Retinal pigment epithelial cell (primary cell): ENCODE measurements at places on chromosomes 11 and 22.

DNA sequence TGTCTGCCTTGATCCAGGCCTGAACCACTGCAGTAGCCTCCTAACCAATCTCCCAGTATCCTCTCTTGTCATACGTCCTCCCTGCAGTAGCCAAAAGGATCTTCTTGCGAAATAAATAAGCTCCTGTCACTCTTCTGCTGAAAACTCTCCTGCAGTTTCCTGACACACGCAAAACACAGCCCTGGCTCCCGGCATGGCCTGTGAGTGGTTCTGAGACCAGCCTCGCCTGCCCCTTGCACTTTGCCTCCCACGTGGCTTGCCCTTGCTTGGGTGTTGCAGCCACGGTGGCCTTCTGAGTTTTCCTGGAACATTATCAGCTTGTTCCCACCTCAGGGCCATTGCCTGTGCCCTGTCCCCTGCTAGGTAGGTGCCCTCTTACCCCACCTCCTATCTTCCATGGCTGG, 7.2 kb downstream of the ZC3H7B start:
- no peak for DNase-seq

DNA sequence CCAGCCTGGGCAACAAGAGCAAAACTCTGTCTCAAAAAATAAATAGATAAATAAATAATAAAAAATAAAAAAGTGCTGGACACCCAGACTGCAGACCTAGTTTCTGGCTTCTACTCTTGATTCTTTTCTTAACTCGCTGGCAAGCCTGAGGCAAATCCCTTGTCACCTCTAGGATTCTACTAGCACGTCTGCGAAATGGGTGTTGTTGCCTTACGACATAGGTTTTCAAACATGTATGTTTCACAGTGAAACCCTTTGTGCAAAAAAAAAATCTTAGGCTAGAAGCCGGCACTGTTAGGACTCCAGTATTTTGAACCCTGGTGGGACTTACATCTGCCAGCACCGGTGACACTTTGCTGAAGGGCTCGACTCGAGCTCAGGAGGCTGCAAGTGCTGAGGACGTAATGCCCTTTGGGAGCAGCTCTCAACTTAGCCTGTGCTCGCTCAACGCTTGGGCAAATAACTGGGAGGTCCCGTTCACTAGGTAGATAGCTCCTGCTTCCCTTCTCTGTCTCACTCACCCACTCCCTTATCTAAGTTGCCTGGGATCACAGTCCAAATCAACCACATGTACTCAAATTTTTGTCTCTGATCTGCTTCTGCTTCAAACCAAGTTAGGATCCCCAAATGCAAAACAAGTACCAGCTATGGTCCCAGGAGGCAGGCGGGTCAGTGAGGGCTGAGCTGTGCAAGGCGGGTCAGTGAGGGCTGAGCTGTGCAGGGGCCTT, 34.7 kb upstream of the MYH9 start:
- no peak for DNase-seq

- DNase-seq: no peak
These were observed 676.4 kb downstream of the DLG2 start for GRCh38 chr11:84950569-84951270.

DNA sequence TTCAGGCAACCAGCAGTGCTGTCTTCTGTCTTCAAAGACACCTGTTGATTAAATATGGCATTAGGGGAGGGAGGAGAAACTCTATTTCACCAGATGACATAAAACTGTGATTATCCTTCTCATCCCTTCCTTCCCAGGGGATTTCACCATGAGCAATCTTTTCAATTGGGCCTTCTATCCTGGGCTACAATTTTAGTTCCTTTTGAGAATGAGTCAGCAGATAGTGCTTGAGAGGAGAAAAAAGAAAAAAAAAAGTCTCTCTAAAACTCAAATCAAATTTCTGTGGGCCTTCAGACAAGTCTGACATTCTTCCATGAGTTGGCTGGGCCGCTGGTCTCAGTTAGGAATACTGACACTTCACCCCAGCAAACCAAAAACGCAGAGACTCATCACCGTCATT, 7.2 kb downstream of the FLI1 start:
- no peak for DNase-seq

DNA sequence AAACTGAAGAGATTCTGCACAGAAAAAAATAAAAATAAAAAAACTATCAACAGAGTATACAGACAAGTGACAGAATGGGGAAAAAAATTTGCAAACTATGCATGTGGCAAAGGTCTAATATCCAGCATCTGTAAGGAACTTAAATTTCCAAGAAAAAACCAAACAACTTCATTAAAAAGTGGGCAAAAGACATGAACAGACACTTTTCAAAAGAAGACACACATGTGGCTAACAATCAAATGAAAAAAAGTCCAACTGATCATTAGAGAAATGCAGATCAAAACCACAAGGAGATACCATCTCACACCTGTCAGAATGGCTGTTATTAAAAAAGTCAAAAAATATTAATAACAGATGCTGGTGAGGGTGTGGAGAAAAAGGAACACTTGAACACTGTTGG, 64.3 kb downstream of the APIP start:
- no peak for DNase-seq

GRCh38 chr11:111450480-111451320, 61.5 kb downstream of the BTG4 start:
- no peak for DNase-seq

GRCh38 chr22:44146088-44146861, 34.5 kb upstream of the PARVG start:
- no peak for DNase-seq

DNA sequence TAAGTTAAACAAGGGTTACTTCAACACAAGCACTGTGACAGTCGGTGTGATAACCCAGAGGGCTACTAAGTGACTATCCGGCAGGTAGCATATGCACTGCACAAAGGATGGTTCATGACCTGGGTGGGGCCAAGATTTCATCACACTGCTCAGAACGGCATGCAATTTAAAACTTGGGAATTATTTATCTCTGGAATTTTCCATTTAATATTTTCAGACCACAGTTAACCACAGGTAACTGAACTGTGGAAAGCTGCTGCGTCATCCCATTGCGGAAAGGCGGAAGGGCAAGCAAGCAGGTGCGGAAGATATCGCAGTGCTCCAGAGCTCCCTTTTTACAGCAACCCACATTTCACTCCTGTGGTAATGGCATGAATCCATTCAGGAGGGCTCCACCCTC, 540.8 kb downstream of the INSC start:
- no peak for DNase-seq

GRCh38 chr11:65944191-65944590, 1.1 kb upstream of the TSGA10IP start:
- no peak for DNase-seq

DNA sequence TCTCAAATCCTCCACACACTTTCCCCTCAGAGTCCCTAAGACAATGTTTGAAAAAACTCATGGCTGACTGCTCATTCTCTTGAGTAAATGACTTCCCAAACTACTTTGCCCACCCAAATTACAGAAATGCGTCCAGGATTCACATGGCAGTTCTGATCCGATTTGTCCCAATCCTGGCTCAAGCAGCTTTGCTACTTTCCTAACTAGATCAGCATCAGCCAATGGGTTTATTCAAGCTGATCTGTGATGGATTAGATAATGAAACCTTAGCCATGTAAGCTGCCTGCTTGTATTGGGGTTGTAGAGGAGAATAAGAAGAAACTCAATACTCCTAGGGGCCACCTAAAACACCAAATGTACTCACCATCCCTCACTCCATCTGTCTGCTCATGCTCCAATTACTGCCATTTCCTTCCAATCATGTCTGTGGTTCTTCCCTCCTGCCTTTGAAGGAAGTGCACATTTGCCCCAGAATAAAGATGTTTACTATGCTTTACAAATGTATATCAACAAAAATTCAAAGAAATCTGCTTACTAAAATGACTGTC, 6.9 kb downstream of the RBFOX2 start:
- no peak for DNase-seq

DNA sequence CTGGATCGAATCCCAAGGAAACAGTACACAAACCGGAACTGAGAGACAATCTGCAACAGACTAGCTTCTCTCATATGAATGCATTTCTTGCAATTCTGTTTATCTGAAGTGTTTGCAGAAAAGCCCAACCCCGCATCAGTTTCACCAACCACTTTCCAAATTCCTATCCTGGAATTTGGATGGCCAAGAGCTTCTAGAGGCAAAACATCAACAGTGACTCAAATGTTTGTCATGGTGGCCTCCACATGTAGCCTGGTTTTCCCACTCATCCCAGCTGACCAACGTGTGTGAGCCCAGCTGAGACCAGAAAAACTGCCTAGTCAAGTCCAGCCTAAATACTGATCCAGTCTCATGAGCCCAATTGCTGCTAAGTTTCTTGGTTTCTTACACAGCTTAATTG, 8.3 kb upstream of the MIEF1 start:
- DNase-seq: no peak

DNA sequence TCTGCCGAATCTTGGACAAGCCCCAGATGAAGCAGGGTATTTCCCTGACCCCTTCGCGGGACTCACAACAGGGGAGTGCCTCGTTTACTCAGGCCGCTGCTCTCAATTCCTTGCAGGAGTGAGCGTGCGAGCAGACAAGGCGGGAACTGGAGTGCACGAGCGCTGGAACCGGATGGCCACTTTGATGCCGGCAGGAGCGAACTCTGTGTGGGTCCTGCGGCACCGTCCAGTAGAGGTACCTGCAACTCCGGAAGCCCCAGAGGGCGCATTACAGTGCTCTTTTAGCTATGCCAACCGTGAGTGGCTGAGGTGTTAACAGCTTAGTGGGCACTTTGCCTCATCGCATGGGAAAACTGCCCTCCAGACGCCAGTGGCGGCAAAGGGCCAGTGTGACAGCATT, 182.3 kb upstream of the ANO3 start:
- DNase-seq: no peak

DNA sequence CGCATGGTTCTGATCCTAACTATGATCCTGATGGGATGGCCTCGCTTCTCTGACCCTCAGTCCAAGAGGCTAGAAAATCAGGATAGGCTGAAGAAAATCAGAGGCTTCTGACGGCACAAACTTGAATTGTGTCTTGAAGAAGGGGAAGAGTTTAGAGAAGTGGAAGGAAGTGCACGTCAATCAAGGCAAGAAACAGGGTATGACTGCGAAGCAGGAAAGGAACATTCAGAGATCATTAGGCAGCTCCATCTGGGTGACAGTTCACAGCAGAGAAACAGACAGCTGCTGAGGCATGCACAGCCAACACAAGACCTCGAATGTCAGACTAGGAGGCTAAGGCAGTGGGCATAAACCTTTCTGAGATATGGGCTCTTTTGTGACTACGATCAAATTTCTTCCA, 29.3 kb downstream of the CLPB start:
- DNase-seq: no peak

DNA sequence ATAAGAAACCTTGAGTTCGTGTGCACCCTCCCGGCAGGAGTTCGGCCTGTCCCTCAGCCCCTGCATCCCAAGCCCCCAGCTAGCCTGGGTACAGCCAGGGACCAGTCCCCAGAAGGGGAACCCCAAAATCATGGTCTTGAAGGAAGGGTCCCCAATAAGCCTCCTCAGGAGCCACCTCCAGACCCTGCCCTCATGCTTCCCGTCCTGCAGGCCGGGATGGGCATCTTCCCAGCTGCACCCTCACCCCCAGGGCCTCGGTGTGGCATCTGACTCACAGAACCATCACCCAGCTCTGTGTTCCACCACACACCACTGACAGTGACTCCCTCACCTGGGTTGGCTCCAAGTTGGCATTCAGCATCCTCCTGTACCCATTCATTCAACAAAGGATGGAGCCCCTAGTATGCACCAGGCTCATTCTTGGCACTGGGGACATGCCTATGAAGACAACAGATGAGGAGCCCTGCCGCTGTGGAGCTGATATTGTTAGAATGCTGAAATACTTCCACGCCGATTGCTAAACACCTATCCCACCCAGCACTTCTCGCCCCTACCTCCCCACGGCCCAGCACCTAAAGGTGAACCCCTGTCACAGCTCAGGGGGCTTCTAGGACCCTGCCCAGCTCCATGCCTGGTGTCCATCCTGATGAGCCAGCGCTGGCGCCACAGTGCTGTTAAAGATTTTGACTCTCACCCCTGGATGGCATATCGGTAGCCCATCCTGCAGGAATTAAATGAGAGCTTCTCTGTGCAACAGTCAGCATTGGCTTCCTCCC, 77.8 kb downstream of the BUD13 start:
- no peak for DNase-seq

- DNase-seq: no peak
These were observed 62.7 kb downstream of the TSPAN18 start for GRCh38 chr11:44789496-44789895.

DNA sequence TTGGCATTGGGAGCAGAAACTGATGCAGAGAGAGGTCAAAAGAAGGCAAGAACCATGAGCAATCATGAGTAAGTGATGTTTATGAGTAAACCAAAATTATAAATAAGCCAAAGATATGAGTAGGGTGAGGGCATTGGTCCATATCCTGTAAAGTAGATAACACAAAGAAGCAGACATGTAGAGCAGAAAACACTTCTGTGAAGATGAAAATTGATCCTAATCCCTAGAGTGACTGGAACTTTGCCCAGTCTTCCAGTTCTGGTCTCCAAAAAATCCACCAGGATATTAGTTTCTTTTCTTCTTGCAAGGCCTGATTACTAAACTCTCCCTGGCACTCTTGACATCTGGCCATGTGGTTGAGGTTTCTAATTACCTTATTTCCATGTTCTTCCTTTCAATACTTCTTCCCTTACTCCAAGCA, 13.7 kb upstream of the DRD2 start:
- no peak for DNase-seq
